AG04449 (cell line): ENCODE measurements at places on chromosomes 16 and 17.

- DNase-seq: no peak
Measured at GRCh38 chr17:36461330-36462110, 25.0 kb upstream of the ZNHIT3 start.

DNA sequence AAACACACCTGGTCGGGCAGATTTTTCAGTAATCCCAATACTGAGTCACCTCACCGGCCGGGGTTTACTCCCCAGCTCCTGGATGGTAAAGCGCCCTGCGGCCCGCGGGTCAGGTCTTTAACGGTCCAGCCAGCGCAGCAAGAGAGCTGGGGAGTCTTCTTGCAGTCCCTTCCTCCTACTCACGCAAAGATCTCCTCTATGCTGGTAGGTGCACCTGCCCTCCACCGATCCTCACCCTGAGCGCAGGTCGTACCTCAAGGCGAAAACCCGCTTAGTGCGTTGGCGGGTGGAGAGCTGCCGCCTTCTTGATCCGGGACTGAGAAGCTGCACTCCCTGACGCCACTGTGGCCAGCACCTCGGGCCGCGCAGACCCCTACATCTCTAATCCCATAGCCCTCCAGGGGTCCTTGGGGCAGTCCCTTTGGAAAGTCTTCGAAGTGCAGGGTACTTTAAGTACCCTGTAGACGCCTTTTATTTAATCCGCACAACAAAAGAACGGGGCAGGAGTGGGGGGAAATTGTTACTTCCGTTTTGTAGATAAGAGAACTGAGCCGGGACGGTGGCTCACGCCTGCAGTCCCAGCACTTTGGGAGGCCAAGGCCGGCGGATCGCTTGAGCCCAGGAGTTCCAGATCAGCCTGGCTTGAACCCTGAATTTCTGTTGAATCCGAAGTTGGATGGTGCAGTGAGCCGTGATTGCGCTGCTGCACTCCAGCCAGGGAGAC lies 10.4 kb upstream of the HOXB13 start:
- DNase-seq: no peak

- no peak for DNase-seq
Measured at GRCh38 chr17:56521414-56522141, 71.9 kb upstream of the NOG start.

- no peak for DNase-seq
Measured at GRCh38 chr17:70369391-70369790, 200.1 kb downstream of the KCNJ2 start.

GRCh38 chr16:47392081-47392480 lies 68.8 kb downstream of the ITFG1 start:
- DNase-seq: no peak

DNA sequence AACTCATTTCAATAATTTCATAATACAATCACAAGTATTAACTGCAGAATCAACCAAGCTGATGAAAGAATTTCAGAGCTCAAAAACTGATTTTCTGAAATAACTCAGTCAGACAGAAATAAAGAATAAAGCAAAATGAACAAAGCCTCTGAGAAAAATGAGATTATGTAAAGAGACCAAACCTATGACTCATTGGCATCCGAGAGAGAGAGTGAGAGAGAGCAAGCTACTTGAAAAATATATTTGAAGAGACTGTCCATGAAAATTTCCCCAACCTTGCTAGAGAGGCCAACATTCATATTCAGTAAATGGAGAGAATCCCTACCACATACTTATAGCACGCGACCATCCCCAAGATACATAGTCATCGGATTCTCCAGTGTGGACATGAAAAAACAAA lies 1376.4 kb downstream of the CDH11 start:
- DNase-seq: no peak

GRCh38 chr17:50918933-50919296 lies 52.8 kb upstream of the TOB1 start:
- no peak for DNase-seq

DNA sequence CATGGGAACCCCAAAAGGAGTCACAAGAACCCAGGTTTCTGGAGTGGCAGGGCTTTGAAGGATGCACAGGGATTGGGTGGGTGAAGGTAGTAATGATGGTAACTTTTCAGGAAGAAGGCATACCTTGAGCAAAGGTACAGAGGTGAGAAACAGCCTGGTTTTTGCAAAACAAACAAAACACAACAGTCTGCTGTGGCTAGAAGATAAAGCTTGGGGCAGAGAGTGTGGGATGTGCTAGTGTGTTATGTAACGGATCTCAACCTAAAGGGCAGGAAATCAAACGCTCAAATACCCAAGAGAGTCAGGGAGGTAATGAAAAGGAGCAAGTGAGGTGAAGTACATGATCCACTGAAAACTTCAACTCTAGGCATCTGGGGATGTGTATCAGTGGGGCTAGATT lies 4.6 kb downstream of the PTGES3L start:
- no peak for DNase-seq

DNA sequence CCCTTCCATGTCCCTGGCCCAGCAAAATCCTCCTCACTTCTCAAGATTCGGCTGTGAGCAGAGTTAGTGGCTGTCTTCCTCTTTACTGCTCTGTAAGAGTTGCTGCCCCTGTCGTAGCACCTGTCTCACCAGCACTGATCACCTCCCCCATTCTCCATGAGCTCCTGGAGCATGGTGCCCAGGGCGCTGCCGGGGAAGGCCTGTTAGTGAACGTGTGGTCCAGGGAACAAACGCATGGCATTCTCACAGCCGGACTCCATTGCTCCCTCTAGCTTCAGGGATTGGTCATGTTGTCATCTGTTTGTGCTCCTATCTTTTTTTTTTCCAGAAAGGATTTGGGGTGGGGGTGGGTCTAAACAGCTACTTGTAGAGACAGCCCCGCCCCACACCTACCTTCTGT lies 141.2 kb downstream of the CMIP start:
- DNase-seq: no peak

DNA sequence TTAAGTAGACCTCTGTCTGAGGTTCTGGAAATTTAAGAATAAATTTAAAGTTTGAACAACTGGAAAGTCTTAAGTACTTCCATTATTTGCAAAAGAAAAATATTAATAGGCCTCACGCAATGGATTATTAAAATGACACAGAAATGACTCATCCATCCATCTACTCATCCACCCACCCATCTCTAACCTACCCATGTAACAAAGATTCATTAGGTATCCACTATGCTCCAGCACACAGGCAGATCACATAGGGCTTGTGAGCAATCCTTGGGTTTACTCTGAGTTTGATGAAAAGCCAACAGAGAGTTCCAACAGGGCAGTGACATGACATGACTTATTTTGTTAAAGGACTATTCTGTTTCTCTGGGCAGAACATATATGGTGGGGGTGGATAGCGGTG lies 93.3 kb downstream of the HELZ start:
- no peak for DNase-seq

DNA sequence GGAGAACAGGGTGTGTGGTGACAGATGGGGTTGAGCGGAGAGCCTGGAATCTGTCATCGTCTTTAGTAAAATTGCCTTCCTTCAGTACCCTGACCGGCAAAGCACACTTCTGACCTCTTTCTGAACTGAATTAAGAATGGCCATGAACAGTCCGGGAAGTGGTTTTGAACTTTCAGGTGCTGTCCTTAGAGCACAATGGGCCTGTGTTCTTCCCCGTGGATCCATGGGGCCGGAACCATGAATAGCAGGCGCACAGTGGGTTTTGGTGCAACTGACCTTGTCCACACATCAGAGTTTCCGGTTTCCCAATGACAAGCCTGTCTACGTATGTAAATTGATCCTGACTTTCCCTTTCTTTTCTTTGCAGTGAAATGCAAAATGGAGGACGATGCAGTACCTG lies 28.5 kb downstream of the GPRC5B start:
- DNase-seq: no peak

GRCh38 chr16:85420501-85421337 lies 192.4 kb upstream of the GSE1 start:
- DNase-seq: no peak

DNA sequence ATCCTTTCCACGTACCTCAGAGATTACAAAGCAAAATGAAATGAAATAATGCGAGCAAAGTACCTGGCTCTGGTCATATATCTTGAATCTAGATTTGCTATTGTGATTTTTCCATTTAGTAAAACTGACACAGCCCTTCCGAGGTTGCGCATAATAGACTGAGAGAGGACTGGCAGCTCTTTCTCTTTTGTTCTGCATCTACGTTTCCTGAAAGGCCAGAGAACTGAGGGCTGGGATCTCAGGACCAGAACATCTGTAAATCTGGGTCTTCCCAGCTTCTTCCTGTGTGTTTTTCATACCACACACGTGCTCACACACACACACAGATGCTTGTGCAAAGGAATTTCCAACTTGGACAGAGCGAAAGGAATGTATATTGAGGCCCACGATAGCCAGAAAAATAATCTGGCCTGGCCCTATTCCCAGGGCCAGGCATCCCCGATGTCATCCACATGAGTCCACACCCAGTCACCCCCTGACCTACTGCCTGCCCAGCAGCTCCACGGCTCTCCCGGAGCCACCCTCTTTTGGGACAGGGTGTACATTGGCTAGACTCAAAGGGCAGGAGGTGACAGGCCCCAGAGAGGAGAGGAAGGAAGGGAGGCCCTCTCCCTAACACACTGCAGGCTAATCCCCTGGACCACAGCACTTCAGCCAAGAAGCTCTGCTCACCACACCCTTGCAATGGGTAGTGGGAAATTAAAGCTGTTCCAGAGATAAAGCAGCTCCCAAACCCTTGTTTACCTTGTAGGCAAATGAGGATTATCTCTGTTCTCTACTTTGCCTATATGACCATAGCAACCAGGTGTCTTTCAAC lies 41.8 kb downstream of the NOL11 start:
- DNase-seq: peak; percentile 4

GRCh38 chr17:75102385-75102821 lies 7.4 kb upstream of the ARMC7 start:
- DNase-seq: no peak

DNA sequence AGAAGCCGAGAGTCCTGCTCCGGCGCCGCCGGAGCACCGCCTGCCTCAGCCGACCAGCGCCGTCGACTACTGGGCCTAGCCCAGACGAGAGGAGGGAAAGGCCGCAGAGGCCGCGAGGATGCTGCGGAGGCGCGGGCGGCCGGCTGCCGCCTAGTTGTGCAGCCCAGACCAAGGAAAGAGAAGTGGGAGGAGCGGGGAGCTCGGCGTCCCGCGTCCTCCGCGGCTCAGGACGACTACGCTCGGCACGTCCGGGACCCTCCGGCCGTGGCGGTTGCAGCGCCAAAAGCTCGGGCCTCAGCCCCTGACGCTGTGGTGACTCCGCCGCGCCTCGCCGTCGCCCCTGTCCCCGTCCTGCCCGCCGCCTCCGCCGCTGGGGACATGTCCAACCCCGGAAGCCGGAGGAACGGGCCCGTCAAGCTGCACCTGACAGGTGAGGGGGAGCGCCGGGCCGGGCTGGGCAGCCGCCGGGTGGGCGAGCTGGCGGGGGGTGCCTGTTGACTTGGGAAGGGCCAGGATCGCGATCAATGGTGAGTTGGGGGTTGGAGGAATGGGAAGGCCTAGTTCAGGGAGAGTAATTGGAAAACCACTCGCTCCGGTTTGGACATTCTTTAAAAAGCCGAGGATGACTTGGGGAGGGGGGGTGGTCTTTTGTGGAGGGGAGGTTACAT lies 37.7 kb downstream of the RNF135 start:
- no peak for DNase-seq

- no peak for DNase-seq
Measured at GRCh38 chr16:49278567-49278827, 3.1 kb downstream of the CBLN1 start.

DNA sequence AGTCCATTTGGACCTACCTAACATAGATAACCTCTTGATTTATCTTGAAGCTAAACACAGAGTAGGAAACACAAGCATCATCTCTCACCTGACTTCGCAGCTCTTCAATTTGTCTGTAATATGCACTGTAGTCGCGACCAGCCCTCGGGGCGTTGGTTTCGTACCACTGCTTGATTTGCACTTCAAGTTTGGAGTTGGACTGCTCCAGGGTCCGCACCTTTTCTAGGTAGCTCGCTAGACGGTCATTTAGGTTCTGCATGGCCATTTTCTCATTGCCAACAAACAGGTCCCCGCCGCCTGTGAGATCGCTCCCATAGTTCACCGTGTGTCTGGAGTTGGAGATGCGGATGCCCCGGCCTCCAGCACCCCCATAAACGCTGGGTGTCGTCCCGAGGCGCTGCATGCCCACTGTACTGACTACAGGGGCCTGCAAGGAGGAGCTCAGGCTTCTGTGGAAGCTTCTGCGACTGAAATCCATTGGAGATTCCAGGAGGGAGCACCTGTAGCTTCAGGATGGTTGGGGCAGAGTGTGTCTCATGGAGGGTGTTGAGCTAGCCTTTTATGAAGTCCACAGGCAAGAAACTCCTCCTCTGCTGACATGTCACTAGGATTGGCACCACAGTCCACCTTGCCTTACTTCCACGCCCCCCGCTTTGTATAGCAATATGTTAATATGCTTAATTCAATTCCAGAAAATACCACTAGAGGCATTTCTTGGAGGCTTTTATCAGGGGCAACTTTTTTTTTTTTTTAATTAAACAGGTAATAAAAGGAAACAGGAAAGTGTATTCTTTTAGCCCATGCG lies at the start of gene KRT20:
Gene KRT20 (minus strand): TSS at position 535 of the 805 bp plus-strand sequence. CDS start 57 bp downstream, at position 478.
- DNase-seq: no peak

DNA sequence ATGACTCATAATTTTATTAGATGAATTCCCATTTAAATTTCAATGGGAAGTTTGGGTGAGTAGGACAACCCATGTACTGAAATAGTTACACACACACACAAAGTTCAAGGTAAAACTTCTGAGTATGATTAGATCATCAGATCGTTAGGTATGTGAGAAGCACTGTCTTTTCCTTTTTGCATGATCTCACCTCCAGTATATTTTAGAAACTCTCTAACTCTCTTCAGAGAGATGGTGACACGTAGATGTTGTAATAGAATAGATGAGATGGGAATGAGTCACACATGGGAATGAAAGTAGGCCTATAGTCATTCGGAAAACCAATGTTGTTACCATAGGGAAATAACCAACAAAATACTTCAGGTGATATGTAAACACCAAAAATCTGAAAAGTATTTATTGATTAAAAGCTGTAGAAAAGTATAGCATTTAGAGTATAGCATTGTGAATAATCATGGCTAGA lies 22.2 kb downstream of the KRT23 start:
- DNase-seq: peak; percentile 94

DNA sequence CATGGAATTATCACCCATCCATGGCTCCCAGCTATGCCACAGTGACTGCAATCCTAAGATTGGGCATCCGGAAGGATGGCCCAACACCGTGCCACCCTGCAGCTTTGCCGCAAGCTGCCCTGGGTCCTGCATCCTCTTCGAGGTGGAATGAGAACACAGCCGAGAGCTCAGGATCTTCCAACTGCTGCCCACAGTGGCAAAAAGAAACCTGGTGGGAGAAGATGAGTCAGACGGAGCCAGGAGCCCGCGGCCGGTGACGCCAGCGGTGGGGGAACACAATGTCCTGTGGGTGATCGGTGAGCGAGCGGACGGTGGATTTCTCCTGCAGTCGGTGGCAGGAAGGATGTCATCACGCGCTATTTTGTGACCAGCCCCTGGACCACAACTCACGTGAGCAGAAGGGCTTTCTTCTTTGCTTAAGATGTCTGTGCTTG lies 20.1 kb downstream of the CD7 start:
- DNase-seq: no peak

DNA sequence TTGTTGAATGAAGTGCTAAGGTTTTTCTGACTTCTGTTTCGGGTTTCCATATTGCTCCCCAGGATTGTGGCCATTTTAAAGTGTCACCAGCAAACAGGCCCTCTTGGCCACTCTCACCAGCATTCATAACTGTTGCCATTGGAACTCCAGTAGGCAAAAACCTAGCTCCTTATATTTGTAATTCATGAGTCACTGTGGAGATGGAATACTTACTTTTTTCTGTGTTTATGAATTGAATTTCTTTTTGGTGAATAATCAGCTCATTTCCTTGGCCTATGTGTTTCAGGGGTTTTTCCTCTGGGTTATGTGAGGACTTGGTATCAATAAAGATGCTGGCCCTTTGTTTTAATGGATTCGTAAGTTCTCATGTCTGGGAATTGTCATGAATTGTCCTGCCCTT lies 255.1 kb downstream of the SNX29 start:
- peak; percentile 42 for DNase-seq
